ENCODE measurements at places on chromosomes 11 and 22. TPM values are rescaled to one million over a fixed set of nuclear protein-coding genes. Genes with fewer than 3 reads are reported as not detected.
A peak's percentile ranks its signal among the peaks of the same experiment; 100 is the strongest.

Gene TMEM121B
- 62.2 TPM for total RNA-seq

Gene TMEM191B
- 1.3 TPM for total RNA-seq

Gene HBG2
- total RNA-seq = 0.82 TPM

Gene TRPC6
- total RNA-seq = 0.51 TPM

- H3K36me3 ChIP-seq = no peaks in the 10 kb centered on the region
- no peaks in the 10 kb centered on the region for H3K4me1 ChIP-seq
- H3K27me3 ChIP-seq = peaks cover 12% of the 10 kb centered on the region
- peak; percentile 4 for DNase-seq
- H3K4me3 ChIP-seq = no peak overlapping the region
These were observed 35.7 kb upstream of the MUC5AC start for GRCh38 chr11:1121813-1122663.

DNA sequence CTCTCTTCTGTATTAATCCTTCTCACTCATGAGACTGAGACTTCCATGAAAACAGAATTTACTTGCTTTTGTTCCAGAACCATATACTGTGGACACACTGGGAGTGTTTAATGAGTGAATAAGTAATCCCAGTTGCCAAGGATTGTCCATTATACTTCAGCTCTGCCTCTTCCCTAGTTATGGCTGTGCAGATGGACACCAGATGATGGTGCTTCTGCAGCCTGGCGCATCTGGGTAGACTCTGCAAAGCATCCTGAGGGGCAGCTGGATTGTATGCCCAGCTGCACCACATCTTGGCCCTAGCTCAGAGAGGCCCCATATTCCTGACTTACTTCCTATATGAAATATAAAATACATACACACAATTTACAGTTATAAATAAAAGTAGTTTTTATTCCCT lies 43.5 kb downstream of the DBX1 start:
- no peak for DNase-seq
- no peak overlapping the region for H3K27ac ChIP-seq
- peaks cover 25% of the 10 kb centered on the region for H3K36me3 ChIP-seq
- H3K4me1 ChIP-seq = peaks cover 2% of the 10 kb centered on the region
- H3K27me3 ChIP-seq = peaks cover 8% of the 10 kb centered on the region

DNA sequence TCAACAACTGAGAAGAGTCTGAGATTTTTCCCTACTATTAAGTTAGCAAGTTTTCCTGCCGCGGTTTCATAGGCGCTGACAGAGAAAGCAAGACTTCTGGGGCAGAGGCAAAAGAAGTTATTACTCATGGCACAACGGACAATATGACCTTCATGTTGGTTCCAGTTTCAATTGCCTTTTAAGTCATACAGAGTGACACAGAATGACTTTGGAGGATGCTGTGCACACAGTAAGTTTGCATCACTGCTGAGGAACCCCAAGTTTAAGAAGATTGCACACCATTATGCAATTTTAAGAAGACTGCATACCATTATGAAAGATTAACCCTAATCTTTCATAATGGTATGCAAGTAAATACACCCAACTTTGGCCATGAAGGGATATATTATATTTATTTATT lies 626.5 kb upstream of the CHORDC1 start:
- DNase-seq = no peak
- no peak overlapping the region for H3K4me3 ChIP-seq

DNA sequence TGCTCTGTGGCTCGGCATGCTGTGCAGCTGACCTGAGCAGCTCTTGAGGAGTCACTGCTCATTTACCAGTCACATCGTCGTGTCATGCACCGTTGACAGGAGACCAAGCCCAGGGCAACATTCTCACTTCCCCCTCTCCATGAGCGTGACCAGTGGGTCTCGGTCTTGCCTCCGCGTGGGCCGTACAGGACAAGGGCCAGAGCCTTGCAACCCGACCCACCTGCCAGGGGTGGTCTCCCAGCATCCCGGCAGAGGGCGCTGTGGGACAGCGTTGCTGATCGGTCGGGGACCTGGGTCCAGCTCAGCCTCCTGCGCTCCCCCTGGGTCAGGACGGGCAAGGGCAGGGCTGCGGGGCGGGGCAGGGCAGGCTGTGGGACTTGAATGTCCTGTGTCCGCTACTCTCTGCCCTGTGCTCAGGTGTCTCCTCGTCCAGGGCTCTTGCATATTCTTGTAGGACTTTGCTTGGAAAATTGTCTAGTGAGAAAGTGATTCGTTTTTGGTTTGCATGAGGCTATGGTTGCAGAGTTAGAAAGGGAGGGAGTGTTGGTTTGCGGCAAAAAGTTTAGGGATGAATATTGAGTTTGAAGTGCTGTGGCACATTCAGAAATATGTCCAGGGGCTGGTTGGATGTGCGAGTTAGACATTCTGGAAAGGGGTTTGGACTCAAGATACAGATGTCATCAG lies 16.2 kb downstream of the EIF4G2 start:
- peaks cover 28% of the 10 kb centered on the region for H3K4me1 ChIP-seq
- H3K36me3 ChIP-seq = peaks cover 11% of the 10 kb centered on the region
- H3K27me3 ChIP-seq = peaks cover 3% of the 10 kb centered on the region
- H3K4me3 ChIP-seq = peak overlapping the region; percentile 3
- H3K27ac ChIP-seq = no peak overlapping the region

- peak overlapping the region; percentile 85 for H3K4me3 ChIP-seq
- H3K27ac ChIP-seq = peak overlapping the region; percentile 95
- DNase-seq = peak; percentile 95
- H3K36me3 ChIP-seq = no peaks in the 10 kb centered on the region
These were observed 37.3 kb upstream of the RBFOX2 start for GRCh38 chr22:36065775-36066544.

- no peak overlapping the region for H3K27ac ChIP-seq
- H3K36me3 ChIP-seq = no peaks in the 10 kb centered on the region
- no peaks in the 10 kb centered on the region for H3K27me3 ChIP-seq
- H3K4me1 ChIP-seq = no peaks in the 10 kb centered on the region
- DNase-seq = no peak
These were observed 62.6 kb downstream of the METTL15 start for GRCh38 chr11:28170759-28171158.

DNA sequence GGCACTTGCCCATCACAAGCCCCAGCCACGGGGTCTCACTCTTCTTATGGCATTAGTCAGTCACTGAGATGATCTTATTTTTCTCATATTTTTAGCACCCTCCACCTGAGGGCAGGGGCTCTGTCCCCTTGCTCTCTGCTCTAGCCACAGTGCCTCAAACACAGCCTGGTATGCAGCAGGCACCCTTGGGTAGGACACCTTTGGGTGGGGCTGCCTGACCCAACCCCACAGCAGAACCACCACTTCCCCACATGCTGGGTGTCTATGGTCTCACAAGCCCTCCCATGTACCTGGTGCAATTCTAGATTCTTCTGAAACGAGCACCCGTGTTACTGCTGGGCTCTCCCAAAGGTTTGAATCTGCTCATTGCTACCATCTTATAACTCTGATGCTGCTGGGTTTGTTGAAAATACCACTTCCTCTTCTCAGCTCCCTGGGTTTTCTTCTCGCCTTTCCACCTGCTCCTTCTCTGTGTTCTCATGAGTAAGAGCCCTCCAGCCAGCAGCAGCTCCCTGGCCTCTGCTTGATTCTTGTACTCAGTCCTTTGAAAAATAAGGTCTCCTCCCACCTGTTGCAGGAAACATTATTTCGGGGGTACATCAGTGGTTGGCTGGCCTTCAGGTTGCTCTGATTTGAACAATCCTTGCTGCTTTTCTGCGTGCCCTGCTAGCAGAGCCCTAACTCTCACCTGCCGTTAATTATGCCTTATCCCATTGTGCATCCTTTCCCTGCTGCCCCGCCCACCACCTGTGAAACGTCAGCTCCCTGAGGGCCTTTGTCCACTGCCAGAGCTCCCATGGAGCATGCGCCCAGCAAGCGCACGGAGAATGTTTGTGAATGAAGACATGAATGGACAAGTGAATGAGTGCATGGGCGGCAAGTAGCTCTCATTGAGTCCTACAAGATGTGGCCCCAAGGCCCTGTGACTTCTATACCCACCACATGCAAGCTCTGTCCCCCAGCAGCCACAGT lies 1181.6 kb downstream of the TBC1D22A start:
- peaks cover 8% of the 10 kb centered on the region for H3K27me3 ChIP-seq
- no peak for DNase-seq
- no peaks in the 10 kb centered on the region for H3K4me1 ChIP-seq
- H3K4me3 ChIP-seq = no peak overlapping the region

GRCh38 chr22:49119551-49119952 lies 708.1 kb downstream of the BRD1 start:
- H3K36me3 ChIP-seq = no peaks in the 10 kb centered on the region
- no peak for DNase-seq
- no peak overlapping the region for H3K4me3 ChIP-seq
- H3K27me3 ChIP-seq = no peaks in the 10 kb centered on the region
- no peaks in the 10 kb centered on the region for H3K4me1 ChIP-seq

DNA sequence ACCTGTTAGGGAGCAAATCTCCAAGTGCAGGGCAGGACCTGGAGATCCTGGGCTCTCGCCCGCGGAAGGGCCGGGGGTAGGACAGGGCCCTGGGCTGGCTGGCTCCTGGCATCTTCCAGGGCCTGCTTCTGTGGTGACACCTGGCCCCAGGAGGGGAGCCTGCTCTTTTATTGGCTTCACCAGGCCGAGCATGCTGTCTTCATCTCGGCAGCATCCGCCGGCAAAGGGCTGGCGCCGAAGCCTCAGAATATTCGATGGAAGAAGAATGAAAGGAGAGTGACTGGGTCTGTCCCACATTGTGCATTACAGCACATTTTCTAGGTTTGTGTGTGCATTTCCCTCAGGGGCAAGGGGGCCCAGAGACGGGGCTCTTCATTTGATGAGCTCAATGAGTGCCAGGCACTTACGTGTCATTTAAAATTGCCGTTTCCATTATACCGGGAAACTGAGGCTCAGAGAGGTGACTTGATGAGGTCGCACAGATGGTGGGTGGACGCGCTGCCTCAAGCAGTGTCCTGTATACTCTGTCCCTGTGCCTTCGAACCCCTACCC lies 70.0 kb downstream of the RBX1 start:
- peaks cover 21% of the 10 kb centered on the region for H3K4me1 ChIP-seq
- H3K27ac ChIP-seq = no peak overlapping the region
- no peaks in the 10 kb centered on the region for H3K36me3 ChIP-seq
- DNase-seq = no peak

DNA sequence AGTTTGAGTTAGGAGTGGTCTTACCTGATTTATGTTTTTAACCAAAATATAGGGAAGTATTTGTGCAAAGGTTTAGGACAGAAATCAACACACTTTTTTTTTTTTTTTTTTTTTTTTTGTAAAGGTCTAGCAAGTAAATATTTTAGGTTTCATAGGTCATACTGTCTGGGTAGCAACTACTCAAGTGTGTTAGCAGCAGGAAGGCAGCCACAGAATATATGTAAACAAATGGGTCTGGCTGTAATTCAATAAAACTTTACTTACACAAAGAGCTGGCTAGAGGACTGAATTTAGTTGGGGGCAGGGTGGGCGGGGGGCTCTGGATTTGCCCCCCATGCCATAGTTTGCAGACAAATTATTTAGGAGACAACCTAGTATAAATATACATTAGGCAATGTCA lies 510.4 kb downstream of the NELL1 start:
- no peak overlapping the region for H3K27ac ChIP-seq
- no peaks in the 10 kb centered on the region for H3K36me3 ChIP-seq
- no peak overlapping the region for H3K4me3 ChIP-seq

GRCh38 chr11:111231836-111232235 lies 13.7 kb upstream of the POU2AF2 start:
- no peaks in the 10 kb centered on the region for H3K36me3 ChIP-seq
- no peak overlapping the region for H3K4me3 ChIP-seq
- no peaks in the 10 kb centered on the region for H3K4me1 ChIP-seq
- no peak for DNase-seq
- H3K27ac ChIP-seq = no peak overlapping the region
- peaks cover 2% of the 10 kb centered on the region for H3K27me3 ChIP-seq

- H3K4me3 ChIP-seq = no peak within 1 kb of the TSS
- peaks cover 2% of the 10 kb centered on the region for H3K27me3 ChIP-seq
- no peaks in the 10 kb centered on the region for H3K36me3 ChIP-seq
These were observed at the start of gene HTR3A for GRCh38 chr11:113974741-113975470. TSS of gene HTR3A (plus strand) at chr11:113975108. CDS start at chr11:113975326, 218 bp downstream.
